Cerebellum (tissue), 4 donors: ENCODE measurements at places on chromosomes 5 and 9. TPM values are rescaled to one million over a fixed set of nuclear protein-coding genes. Genes with fewer than 3 reads are reported as not detected.

GRCh38 chr5:88524941-88525340 is 256.3 kb upstream of the TMEM161B start:
- DNase-seq, result no peak

- no peak for DNase-seq
Observed at GRCh38 chr5:175749591-175749990, 91.7 kb downstream of the HRH2 start.

- DNase-seq, result no peak
Observed at GRCh38 chr5:149902177-149902576, 42.4 kb downstream of the PDE6A start.

- no peak for DNase-seq
Observed at GRCh38 chr5:103490030-103490739, 72.4 kb downstream of the NUDT12 start.

GRCh38 chr5:173315495-173316338 is 12.5 kb downstream of the STC2 start:
- DNase-seq, result no peak

Gene CCNJL
- total RNA-seq, result 7.4 TPM

Gene ANKRD18B
- total RNA-seq, result 3.4 TPM

Gene COL23A1
- total RNA-seq, result 4.5 TPM
